GDM1 (cell line): ENCODE measurements at places on chromosomes 4 and X.

DNA sequence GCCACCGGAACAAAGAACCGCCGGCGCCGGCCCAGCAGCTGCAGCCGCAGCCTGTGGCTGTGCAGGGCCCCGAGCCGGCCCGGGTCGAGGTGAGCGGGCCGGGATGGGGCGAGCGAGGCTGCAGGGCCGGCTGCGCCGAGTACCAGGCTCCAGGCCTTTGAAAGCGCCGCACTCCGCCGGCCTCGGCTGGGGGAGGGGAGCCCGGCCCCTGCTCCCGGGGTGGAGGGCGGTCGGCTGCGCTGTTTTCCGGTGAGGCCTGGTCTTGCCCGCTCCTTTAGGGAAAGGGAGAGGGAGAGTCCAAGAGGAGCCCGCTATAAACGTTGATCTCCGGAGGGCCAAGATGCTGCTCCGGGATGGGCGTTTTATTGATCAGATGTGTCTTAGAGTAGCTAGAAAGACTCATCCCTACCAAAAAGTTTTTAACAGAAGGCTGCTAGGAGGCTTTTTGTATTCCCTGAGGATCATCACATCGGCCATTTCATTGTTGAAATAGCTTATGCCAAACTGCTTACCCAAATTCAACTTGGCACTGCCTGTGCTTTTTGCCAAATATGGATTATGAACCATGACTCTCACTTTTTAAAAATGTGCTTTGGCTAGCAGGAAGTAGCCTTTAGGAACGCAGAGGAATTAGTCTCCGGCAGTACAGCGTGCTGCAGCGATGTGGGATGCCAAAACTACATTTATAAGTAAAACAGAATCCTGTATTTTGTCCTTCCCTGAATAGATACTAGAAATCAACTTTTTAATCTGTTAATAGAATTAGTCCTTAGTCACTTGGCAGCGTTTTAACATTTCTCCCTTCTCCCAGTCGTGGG is 760 bp downstream of the TMEM165 start:
- DNase-seq = no peak

- no peak for DNase-seq
Observed at GRCh38 chr4:8215001-8215427, 15.9 kb downstream of the SH3TC1 start.

GRCh38 chrX:40058719-40059118 is 39.0 kb downstream of the BCOR start:
- DNase-seq = no peak

DNA sequence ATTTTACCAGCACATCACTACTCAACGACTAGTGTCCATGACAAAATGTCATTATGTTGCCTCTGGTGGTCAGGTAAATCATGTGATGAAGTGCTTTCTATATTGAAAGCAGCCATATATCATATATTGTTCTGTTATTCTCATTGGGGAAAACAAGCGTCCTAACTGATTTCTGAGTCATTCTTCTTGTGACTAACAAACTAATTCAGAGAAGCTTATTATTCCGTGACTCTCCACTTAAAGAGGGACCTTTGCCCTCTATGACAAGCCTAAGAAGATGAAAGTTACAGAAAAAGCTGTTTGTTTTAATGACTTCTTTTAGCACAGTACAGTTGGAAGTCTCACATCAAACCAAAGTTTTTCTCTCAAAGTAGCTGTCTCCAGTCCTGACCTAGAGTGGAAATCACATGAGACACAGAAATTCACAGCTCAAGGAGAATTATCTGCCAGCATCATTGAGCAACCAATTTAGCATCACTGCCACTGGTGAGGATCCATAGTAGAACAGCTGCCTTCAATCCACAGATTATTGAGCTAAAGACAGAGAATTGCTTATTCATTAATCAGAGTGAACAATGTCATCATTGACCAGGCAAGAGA is 36.4 kb downstream of the ASB9 start:
- no peak for DNase-seq

- DNase-seq = peak; percentile 63
Observed at GRCh38 chr4:40196724-40197281, at the start of gene RHOH. Gene RHOH, plus strand, starts transcription at chr4:40197031. Its CDS starts 46,356 bp downstream, at chr4:40243387.

DNA sequence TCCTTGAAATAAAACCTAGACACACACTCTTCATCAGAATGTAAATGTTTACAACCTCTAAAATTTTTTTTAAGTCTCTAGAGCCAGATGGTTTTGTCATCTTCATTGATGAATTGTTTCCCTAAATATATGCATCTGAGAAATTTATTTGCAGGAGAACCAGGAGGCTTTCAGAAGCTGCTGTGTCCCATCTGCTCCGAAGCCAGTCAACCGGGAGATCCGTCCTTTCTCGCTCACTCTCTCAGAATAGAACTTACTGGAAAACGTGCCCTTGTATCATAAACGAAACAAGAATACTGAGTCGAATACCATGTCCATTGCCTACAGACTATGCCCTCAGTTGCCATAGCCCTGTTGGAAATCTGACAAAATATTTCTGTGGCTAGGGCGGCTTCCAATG is 103.5 kb downstream of the SLC34A2 start:
- no peak for DNase-seq

DNA sequence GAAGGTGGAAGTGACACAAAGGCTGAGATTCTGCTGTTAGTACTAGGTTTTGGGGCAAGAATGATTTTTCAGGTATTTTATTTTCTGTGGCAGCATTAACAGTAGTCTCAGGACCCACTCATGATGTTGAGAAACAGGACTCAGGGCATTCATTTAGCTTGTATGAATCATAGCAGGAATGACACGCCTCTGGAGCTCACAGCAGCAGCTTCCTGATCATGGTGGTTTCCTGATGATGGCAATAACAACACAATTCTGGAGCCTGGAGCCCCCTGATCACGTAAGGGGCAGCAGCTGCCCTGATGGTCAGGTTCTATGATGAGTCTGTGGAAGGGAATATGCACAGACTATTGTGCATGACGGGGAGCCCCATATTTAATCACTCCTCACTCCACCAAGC is 47.0 kb downstream of the TASL start:
- no peak for DNase-seq

DNA sequence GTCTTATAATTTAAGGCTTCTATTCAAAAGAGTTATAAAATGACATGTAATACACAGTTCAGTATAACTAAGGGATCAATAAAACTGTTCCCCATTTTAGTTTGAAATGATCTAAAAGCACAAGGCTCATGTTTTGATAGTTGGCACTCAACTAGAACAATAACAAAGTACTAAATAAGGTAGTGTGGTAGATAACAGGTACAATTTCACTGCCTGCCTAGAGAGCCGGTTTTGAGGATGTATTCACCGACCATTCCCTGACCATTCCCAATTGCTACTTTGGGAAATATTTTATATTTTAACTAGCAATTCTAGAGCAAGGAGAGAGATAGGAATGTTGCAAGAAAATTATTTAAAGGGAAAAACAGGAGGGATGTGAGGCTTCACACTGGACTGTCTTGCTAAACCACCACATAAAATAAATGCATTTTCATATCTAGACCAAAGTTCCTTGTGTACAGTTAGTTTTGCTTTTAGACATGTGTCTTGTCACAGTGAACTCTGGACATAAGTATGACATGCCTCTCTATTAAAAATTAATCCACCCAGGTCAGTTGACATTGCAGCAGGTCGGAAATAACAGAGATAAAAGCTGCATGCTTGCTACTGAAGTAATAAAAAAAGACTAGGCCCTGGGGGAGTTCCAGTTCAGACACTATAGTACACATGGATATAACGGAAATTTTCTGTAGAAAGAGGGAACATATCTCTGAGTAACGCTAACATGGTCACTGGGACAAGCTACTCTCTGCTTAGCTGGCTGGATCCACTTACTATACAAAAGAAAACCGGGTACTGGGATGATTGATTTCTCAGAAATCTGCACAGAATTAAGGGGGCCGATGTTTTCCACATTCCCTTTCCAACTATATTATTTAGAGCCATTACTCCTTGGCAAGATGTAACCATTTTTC is 56.3 kb upstream of the NAP1L5 start:
- no peak for DNase-seq

GRCh38 chr4:156764145-156764544 is 207.5 kb downstream of the PDGFC start:
- DNase-seq = no peak

DNA sequence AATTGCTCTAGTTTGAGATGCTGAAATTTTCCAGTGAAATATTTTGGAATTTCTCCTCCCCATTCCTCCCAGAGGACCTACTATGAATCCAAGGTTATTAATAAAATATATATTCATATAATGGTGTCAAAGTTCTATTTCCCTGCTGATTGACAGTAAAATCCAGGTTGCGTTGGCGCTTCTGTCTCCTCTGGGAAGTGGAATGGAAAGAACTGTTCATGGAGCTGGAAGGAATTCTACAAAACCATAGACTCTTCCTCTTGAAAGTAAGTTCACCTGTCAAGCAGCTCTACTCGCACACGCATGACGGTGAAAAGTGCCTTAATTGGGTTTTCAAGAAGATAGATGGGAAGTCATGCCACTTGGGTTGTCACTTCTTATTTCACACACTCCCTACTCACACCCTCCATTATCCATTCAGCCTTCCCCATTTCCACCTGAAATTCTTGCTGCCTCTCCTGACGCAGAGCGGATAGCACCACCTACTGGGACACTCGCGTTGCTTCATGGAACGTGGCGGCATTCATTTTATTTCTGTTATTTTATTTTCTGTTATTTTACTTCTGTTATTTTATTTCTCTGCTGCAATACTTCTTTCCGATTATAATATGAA is 351.6 kb downstream of the NLGN4X start:
- peak; percentile 8 for DNase-seq

DNA sequence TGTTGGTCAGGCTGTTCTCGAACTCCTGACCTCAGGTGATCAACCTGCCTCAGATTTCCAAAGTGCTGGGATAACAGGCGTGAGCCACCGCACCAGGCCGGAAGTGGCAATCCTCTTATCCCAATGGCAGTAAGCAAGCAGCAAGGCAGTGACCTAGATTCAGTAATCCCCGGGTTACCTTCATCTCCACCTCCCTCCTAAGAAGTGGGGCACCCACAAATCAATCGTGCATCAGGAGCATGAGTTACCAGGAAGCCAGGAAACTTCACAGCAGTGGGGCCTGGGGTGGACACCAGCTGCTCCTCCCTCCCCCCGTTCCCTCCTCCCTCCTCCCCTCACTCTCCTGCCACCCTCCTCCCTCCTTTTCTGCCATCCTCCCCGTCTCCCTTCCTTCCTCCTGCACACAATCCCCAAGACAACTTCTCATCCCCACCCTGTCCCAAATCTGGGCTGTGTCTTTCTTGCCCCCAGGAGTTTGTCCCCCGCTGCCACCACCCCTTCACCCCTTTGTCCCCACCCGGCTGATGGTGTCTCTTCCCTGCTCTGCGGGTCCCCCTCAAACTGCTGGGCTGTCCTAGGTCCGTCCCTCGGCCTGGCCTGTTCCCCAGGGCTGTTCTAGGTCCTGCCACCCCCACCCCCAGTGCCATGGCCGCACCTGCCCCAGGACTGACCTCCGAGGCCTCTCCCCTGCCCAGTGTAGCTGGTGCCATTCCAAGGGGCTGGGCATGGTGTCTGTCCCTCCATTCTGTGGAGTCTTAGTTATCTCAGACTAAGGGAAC is 2.2 kb downstream of the PDE6B start:
- DNase-seq = no peak

DNA sequence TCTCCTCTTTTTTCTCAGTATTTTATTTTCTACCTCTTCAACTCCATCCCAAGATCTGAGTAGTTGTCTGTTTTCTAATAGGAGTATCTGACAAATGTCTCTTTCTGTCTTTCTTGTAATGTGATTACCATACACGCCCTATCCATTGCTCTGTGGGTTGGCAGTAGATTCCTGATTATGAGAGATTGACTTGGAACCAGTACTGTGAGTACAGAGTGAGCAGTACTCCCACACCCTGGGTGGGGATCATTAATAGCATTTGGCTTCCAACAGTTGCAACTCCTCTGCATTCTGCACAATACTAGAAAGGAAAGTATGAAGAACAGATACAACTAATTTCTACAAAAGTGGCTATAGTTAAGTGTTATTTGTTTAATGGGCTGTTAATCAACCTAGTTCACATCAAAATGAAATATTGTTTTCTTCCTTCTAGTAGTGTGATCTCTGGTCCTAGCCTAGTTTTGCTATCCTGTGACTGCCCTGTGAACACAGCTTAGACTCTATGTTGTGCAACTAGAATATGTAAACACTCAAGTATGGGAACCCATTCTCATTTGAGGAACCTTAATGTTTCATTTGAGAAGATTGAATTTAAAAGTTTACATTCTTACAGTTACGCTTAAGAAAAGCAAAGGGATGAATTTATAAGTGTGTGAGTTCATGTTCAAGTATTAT is 112.9 kb downstream of the PTPN13 start:
- DNase-seq = no peak
